ENCODE measurements at places on chromosomes 11 and 22.
A peak's percentile ranks its signal among the peaks of the same experiment; 100 is the strongest.

DNA sequence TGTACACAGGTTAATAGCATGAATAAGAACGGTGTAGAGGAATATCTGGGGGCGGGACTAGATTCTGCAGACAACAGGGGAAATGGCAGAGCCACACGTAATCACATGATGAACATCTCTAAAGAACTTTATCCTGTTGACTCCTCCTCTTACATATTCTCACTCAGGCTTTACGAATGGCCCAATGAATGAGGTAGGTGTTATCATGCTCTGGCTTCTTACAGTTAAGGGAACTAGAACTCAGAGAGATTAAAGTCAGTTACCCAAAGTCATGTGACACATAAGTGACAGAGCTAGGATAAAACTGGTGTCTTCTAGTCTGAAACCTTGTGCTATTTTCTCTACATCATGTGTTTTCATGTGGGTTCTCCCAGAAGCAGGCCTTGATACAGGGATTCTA lies 49.0 kb upstream of the BMAL1 start:
- no peak for DNase-seq

- no peak for DNase-seq
Measured at GRCh38 chr11:43907028-43907975, 26.7 kb downstream of the ALKBH3 start.

DNA sequence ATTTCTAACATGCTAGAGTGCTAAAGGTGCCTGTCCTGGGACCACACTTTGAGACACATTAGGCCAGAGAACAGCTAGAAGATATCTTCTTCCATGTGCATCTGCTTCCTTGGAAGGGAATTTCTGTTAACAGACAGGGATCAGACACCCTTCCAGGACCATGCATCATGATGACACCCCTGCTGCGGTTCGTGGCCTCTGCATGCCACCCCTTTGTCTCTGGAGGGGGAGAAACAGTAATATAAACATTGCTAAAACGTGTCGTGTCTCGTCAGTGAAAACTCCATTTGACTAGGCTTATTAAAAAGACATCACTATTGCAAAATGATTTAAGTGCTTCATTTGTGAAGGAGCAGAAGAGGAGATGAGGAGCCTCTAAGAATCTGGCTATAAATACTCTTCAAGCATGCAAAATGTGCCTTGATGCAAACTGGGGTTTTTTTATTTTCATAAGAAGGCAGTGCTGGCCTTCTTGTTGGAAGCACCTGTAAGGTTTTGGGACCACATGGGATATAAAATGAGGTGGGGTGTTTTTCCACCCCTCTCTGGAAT lies 141.6 kb downstream of the MYO18B start:
- no peak for DNase-seq

DNA sequence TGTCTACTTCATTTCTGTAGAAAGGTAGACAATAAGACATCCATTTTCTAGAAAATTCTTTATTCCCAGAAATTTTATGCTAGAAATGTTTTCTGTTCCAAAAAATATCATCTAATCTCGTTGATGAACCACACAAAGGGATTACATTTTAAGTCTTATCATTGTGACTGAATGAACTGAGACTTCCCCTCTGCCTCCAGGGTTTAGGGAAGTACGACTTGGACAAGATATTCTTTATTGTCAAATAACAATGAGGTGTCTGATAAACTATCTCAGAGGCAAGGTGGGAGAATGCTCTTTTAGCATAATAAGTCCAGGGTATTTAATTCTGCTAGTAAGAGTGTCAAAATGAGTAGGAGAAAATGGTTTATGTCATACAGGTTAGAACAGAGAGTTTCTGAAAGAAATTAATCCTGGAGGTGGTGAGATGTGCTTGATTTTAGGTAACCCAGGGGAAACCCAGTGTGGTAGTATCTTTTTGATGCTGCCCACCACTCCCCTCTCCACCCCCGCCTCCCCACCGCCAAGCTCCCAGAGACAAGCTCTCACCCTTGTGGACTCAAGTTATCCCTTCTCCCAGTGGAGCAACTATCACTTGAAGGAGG lies 100.6 kb downstream of the CD44 start:
- DNase-seq = no peak

GRCh38 chr11:10318527-10318802 lies 13.6 kb downstream of the ADM start:
- no peak for DNase-seq

- DNase-seq = no peak
Measured at GRCh38 chr11:131198161-131199014, 172.0 kb upstream of the NTM start.

DNA sequence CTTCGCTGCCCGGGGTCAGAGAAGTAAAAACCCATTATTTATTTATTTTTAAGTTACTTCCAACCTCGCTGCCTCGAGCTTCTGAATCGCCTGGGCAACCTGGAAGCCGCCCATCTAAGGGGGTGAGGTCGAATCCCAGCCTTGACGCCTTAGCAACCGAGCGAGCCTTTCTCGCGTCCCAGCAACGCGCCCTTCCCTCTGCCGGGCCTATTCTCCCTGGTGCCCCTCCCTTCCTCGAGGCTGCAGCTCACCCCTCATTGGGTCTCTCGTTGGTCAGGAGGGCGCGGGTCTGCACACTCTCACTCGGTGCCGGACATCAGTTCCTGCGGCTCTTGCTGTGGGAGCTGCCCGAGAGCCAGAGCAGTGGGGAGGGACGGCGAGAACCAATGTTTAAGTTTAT lies at the start of gene CCDC81:
TSS of gene CCDC81 (plus strand) at position 302 of the 400 bp plus-strand sequence. CDS start 277 bp downstream, outside the sequence.
- peak; percentile 4 for DNase-seq

DNA sequence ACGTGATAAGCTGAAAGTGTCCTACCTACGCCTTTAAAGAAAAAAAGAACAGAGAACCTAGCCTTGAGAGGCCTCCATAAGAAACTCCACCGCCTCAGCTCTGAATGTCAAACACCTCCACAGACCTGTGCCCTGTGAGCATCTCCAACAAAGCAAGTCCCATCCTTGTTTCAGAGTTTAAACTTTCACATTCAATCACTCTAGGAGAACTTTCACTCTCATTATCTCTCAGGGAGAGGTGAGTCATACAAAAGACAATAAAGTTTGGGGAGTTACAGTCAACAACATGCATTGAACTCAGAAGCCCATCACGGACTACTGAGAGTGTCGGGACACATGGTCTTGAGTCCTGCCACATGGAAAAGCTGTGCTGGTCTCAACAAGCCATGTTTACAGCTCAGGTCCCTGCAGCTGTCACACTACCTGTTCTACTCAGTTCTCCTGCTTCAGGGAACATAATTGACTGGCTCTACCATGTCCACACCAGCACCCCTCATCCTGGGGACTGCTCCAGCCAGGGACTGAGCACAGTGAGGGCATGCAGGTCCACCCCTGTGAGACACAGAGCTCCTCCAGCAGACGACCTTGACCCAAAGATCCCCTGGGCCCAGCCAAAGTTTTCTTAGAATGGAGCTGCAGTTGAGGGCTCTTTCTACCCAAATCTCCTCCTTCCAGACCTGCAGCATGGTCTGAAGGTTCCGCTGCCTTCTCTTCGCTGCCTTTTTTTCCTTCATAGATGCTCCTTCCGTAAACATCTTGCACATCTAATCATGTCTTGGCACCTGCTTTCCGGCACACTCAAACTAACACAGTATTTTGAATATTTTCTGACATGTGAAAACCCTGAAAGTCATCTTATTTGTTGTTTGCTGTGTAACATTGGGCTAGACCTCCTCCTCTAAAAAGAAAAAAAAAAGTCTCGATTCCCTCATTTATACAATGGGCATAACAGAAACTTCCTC lies 114.9 kb downstream of the ETS1 start:
- DNase-seq = no peak

DNA sequence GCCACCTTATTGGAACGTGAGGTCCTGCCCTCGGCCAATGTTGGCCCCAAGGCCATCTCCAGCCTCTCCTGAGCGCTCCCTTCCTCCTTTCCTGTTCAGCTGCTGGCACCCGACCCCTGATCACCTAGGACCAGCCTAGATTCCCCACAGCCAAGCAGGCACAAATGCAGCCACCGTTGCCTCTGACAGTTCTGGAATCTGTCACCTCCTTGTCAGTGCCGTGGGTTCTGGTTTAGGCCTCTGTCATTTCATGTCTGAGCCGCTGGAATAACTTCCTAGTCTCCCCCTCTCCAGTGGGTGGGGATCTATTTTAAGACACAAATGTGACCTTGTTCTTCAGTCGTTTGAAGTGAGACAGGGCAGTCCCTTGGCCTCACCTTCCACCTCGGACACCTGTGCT lies 29.7 kb downstream of the FADS3 start:
- DNase-seq = no peak

GRCh38 chr11:126246636-126247035 lies 22.1 kb downstream of the SRPRA start:
- DNase-seq = no peak

GRCh38 chr11:2346014-2346413 lies 31.1 kb upstream of the CD81 start:
- DNase-seq = no peak

DNA sequence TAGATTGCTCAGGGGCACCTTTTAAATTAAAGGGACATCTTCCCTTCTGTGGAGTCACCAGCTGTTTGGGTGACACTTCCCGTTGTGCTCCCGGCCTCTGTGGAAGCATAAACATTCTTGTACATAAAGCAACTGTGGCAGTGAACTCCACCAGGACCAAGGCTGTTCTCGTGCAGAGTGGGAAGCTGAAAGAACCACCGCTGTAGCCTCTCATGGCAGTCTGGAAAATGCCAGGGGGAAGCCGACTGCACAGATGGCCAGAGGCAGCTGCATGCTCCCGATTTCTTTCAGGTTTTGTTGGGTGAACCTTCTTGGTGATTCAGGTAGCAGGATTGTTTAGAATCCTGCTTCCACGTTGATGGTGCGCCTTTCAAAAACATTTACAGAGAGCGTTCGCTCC lies 10.3 kb downstream of the UBASH3B start:
- no peak for DNase-seq

DNA sequence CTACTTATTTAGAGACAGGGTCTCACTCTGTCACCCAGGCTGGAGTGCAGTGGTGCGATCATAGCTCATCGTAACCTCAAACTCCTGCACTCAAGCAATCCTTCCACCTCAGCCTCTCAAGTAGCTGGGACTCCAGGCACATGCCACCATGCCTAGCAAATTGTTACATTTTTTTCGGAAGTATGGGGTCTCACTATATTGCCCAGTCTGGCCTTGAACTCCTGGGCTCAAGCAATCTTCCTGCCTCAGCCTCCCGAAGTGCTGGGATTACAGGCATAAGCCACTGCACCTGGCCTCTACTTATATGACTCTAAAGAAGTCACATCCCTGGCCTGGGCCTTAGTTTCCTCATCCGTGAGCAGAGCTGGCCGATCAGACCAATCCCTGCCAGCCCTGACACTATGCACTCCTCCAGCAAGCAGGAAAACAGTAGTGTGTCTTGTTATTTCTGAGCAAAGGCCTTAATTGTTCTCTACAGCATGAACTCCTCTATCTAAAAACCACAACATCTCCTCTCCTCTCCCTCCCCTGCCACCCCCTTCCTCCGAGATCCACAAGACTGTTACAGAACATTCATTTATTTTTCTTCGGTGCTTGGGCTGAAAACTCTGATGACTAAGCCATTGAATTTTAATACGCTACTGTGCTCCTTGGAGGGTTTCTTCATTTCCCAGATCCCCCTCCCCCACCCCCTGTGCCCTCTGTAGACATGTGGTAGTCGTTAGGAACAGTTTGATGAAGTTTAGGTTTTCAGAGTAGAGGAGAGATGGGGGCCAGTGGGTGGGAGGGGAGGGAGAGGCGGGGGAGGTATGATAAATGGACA lies 91.5 kb downstream of the ABTB2 start:
- DNase-seq = peak; percentile 48

DNA sequence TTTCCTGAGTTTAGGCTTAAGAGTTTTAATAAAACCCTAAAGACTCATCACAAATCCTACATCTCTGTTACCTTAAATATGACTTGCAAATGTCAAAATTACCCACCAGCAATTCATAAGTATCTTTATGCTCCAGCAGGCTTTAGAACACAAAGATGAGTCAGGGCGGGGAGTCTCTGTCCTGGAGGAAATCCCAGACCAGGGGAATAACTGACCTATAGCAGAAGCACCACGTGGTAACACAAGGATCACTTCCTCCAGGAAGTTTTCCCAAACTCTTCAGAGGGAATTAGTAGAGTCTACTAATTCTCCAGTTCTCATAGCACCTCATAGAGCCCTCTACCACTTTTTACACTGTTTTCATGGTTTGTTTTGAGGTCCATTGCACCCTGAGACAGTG lies 217.0 kb downstream of the NAV2 start:
- DNase-seq = no peak

- DNase-seq = no peak
Measured at GRCh38 chr11:78351979-78352841, 65.4 kb downstream of the GAB2 start.

- DNase-seq = no peak
Measured at GRCh38 chr11:85086504-85087284, 540.5 kb downstream of the DLG2 start.

Measured in substantia nigra (tissue), 51 donors.